Activated naive CD4-positive, alpha-beta T cell treated with anti-CD3 and anti-CD28 coated beads for 36 hours (primary cell): ENCODE measurements at places on chromosomes 3 and 15.
A peak's percentile ranks its signal among the peaks of the same experiment; 100 is the strongest.

- H3K4me1 ChIP-seq: peaks cover 14% of the 10 kb centered on the region
- H3K36me3 ChIP-seq: no peaks in the 10 kb centered on the region
- DNase-seq: no peak
- H3K27me3 ChIP-seq: peaks cover 8% of the 10 kb centered on the region
- H3K27ac ChIP-seq: no peak overlapping the region
These were observed 5.9 kb upstream of the C15orf39 start for GRCh38 chr15:75195766-75196241.

DNA sequence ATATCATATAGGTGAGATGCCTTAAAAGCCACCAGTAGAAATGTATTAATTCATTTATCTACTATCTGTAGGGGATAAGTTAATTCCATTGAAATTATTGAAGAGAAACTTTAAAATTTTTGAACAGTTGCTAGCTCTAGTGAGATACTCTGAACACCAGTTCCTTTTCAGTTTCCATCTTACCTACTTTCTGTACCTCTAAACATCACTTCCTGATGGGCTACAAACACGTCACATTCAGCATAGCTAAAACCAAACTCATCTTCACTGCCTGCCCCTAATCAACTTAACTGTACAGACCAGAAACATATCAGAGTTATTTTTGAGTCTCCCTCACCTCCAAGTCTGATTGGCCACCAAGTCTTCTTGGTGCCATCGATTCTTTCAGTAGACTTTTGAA, 88.9 kb downstream of the FEZF2 start:
- H3K27me3 ChIP-seq: peaks cover 3% of the 10 kb centered on the region
- H3K36me3 ChIP-seq: no peaks in the 10 kb centered on the region
- DNase-seq: no peak
- no peak overlapping the region for H3K27ac ChIP-seq
- no peak overlapping the region for H3K4me3 ChIP-seq
- no peaks in the 10 kb centered on the region for H3K4me1 ChIP-seq

DNA sequence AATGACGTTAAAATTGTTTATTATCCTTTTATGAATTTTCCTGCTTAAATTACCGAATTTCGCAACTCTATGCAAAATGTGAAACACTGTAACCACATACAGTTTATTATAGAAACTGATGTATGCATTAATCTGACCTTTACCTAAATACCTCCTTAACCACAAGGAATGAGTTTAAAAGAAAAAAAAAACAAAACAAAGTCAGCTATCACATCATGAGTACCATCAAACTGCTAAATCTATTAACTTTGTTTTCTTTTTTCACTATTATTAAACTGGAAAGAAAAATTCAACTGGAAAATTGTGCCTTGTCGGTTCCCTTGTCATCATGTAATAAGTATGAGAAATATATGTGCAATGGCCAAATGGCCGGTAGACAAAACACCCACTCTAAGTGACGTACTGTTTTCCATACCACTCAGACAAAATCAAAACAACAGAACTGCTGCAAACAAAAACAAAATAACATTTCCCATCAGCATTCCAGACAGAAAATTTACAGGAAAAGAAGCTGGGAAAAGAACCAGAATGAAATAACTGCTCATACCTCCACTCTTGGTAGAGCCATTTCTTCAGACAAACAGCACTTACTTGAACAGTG, 415.3 kb downstream of the FOXP1 start:
- no peaks in the 10 kb centered on the region for H3K27me3 ChIP-seq
- no peak for DNase-seq
- H3K27ac ChIP-seq: no peak overlapping the region
- no peak overlapping the region for H3K4me3 ChIP-seq
- H3K36me3 ChIP-seq: peaks cover 27% of the 10 kb centered on the region

DNA sequence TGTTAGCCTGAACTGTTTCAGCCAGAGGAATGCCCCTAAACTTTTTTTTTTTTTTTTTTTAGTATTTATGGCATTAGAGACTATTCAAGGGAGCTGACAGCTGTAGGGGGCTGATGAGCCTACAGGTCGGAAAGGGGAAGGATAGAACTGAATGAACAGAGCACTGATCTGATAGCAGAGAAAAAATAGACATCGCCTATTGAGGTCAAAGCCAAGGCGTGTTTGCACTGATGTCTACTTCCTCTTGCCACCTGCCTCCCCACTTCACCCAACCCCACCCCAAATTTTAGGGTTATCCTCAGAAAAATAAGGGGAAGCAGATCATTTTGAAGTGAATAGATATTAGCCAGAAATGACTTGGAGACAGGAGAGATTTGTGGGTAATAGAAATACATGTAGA, 3.0 kb upstream of the ZMAT3 start:
- DNase-seq: no peak
- peaks cover 26% of the 10 kb centered on the region for H3K4me1 ChIP-seq
- no peak overlapping the region for H3K4me3 ChIP-seq
- peaks cover 5% of the 10 kb centered on the region for H3K36me3 ChIP-seq
- no peaks in the 10 kb centered on the region for H3K27me3 ChIP-seq

DNA sequence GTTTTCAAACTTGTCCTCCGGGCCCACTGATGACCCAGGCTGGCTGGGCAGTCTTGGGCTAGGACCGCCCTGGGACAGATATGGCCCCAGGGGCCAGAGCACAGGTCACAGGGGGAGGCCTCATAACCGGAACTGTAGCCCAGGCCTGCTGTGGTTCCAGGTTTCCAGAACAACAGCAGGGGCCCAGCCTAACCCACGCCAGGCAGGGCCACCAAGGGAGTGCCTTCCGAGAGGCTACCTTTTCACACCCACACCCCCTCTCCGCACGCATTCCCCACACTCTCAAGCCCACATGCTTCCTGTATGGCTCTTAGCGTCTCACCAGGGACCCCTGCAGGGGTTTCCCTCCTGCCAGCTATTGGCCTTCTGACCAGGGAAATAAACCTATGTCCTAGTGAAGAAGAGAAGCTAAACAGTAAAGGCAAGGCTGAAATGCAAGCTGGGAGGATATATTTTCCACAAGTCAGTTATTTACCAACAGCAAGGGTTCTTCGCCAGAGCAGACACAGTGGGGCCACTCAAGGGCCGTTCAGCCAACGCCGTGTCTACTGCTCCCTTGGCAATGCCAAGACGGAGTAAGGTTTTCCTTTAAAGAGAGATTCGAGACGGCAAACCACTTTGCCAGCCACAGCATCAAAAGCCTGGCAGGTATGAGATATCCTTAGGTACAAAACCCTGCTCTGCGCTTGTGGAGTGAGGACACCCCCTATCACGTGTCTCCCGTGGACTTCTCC, 135.1 kb downstream of the ATP10A start:
- H3K4me1 ChIP-seq: peaks cover 2% of the 10 kb centered on the region
- no peak overlapping the region for H3K27ac ChIP-seq
- H3K27me3 ChIP-seq: no peaks in the 10 kb centered on the region
- DNase-seq: no peak

DNA sequence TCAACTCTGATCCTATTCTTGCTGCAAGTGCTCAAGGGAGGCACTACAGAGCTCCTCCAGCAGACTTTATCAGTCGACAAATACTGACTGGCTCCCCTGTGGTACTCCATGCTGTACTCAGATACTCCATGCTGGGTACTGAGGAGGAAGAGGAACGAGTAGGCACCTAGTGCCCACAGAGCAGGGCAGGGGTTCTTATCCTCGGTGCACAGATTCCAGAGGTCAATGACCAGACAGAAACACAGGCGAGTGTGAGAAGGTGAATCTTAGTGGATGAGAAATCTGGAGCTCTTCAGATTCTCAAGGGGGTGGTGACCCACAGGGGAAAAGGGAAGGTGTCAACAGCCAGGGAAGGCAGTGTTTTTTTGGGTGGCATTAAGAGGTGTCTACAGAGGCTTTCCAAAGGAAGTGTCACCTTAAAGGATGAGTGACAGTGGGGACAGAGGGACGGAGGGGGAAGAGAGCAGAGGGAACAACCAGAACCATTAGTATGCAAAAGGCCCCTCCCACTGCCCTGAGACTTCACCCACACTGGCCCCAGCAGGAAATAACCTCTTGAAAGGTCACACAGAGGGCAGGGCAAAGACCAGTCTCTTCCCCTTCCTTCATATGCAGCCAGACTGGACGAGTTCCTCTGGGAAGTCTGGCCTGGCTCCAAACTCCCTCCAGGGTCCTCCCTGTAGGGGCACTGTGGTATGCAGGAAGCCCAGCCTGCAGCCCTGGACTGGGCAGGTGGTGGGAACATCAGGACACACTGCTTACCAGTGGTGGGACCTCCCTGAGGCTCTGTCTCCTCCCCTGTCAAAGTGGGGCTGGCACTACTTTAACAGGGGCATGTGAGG, 27.5 kb downstream of the CCDC12 start:
- peaks cover 83% of the 10 kb centered on the region for H3K4me1 ChIP-seq
- no peaks in the 10 kb centered on the region for H3K27me3 ChIP-seq
- DNase-seq: no peak
- H3K4me3 ChIP-seq: no peak overlapping the region

GRCh38 chr3:195065142-195065863, 205.7 kb downstream of the XXYLT1 start:
- no peak for DNase-seq
- H3K27ac ChIP-seq: no peak overlapping the region
- H3K4me3 ChIP-seq: no peak overlapping the region
- H3K36me3 ChIP-seq: no peaks in the 10 kb centered on the region
- H3K4me1 ChIP-seq: no peaks in the 10 kb centered on the region
- no peaks in the 10 kb centered on the region for H3K27me3 ChIP-seq

DNA sequence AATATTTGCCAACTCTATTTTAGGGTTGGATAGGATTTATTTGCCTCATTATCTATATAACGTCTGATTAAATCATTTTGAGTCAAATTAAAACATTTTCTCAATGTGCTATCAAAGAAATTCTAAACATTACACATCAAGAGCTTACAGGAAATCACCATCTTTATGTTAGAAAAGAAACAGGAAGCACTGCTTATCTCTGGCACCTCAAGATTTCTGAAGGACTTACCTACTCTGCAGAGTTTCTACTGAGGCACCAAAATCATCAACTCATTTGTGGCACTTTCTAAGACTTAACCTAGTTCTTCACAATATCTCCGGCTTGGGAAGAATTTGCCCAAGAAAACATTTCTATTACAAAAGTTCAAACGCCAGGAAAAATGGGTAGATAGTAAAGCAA, 181.3 kb upstream of the EOMES start:
- peaks cover 31% of the 10 kb centered on the region for H3K4me1 ChIP-seq
- no peak overlapping the region for H3K4me3 ChIP-seq
- H3K27ac ChIP-seq: peak overlapping the region; percentile 47

- H3K4me1 ChIP-seq: no peaks in the 10 kb centered on the region
- no peak overlapping the region for H3K4me3 ChIP-seq
These were observed 50.4 kb upstream of the PXYLP1 start for GRCh38 chr3:141181196-141181595.

DNA sequence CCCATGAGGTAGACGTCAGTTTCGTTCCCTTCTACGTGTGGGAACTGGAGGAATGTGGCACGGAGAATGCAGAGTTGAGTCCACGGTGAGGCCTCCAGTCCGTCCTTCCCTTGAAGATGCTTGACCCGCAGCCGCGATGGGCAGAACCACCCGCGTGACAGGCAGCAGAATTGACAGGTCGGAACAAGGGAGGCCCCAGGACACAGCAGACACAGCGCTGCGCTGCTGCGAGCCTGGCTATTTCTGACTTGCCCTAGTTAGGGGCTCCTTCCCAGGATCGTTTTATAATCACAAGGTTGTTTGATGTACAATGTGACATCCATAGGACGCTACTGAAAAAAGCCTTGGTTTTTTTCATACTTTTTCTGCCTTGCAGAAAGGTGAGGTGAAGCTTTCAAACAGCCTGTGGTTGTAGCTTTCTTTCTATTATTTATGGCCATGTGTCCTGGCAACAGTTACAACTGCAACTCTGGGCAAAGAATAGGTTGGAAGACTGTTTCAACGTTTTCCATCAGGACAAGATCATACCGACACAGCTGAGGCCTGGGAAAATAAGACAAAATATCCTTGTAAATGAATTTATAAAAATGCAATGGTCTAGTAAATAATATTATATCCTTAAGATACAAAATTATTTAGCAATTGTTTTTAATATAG, 9.6 kb upstream of the TMEM41A start:
- H3K36me3 ChIP-seq: no peaks in the 10 kb centered on the region
- no peak overlapping the region for H3K27ac ChIP-seq
- no peaks in the 10 kb centered on the region for H3K4me1 ChIP-seq
- no peak overlapping the region for H3K4me3 ChIP-seq

DNA sequence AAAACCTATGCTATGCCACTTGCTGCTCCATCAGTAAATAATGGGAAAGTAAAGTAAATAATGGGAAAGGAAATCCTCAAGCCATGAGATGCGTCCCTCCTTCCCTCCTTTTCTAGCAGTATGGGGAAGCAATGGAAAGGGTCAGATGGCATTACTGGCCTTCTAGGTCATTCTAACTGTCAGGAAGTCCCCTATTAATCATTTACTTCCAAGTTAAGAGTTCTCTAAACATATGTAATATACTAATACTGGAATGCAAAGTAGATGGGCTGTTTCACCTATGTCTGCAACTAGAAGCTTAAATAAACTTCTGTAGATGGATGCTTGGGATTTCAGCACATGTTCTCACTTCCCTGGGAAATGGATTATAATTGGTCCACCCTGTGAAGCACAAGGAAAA, 55.9 kb downstream of the MDFIC2 start:
- H3K4me1 ChIP-seq: no peaks in the 10 kb centered on the region
- no peak for DNase-seq
- H3K36me3 ChIP-seq: no peaks in the 10 kb centered on the region
- H3K27ac ChIP-seq: no peak overlapping the region
- no peak overlapping the region for H3K4me3 ChIP-seq

DNA sequence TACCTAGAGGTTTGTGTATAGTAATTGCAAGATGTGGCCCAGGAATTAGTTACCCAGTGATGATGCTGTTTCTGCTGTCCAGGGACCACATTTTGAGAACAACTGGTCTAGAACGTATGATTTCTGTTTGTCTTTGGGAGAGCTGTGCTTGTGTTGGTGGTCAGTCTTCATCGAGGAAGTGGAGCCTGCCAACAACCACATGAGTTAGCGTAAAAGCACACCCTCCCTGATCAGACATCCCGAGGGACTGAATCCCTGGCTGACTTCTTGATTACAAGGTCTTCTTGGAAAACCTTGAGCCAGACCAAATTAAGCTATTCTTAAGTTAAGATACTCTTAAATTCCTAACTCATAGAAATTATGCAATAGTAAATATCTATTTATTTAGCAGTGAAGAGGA, 81.7 kb upstream of the ZPLD1 start:
- no peak overlapping the region for H3K4me3 ChIP-seq
- no peak overlapping the region for H3K27ac ChIP-seq
- no peaks in the 10 kb centered on the region for H3K36me3 ChIP-seq
- no peaks in the 10 kb centered on the region for H3K4me1 ChIP-seq
- H3K27me3 ChIP-seq: peaks cover 1% of the 10 kb centered on the region

DNA sequence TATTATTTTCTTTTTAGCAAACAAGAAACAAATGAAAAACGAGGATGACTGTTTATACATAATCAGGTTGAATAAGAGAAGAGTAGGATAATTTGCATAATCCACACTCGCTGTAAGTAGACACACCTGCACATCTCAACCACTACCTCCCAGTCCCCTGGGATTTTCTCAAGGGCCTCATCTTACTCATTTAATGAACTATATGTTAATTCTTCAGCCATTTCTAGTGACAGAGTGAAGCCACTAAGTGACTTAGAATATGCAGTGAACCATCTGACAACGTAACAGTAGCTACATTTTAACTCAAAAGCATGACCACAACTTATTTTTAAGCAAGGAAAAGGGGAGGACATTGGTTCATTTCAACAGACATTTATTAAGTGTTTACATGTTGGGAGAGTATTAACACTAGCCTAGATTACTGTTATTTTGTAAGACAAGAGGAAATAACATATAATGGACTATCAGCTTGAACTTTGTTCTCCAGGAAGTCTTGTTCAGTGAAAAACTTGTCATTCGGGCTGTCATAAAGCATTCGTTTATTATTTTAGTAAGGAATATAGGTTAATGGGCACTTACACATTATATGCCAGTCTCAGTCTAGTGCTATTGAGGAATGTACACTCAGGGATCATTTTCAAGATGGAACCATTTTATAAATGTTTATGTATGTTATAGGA, 173.0 kb upstream of the ROBO2 start:
- H3K4me3 ChIP-seq: no peak overlapping the region
- no peaks in the 10 kb centered on the region for H3K36me3 ChIP-seq
- no peak for DNase-seq
- no peak overlapping the region for H3K27ac ChIP-seq
- no peaks in the 10 kb centered on the region for H3K27me3 ChIP-seq
